ENCODE measurements at places on chromosomes 6 and 20.
A peak's percentile ranks its signal among the peaks of the same experiment; 100 is the strongest.

DNA sequence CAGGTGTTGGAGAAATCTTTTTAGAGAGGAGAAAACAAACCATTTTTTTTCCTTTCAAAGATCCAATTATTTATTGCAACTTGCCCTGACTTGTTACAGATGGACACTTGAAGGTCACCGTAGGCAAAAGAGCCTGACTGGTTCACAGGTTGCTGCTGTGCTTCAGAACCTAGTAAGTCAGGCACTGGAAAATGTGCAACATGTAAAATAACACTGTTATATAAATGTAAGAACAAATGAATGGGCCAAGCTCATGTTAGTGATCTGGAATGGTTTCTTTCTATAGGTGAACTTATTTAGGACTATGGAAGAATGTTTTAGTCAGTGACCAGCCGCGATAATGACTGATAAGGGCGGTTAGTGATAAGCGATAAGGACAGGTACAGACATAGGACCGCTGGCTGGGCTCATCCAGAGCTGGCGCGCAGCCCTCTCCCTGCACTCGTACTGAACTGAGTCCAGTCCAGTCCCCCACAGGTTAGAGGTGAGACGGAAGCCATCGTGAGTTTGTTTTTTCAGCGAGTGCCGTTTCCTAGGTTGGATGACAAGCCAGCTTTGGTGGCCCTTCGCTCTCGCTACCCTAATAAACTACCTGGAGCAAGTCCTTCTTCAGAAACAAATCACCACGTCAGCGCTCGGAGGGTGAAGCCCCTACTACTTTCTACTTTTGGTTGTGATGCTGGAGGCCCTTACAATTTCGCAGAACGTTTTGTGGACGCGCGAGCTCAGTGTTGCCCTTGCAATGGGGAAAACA lies 94.4 kb upstream of the PRDM1 start:
- peaks cover 80% of the 10 kb centered on the region for H3K27me3 ChIP-seq
- peak overlapping the region; percentile 94 for H3K4me3 ChIP-seq
- peaks cover 3% of the 10 kb centered on the region for H3K36me3 ChIP-seq

DNA sequence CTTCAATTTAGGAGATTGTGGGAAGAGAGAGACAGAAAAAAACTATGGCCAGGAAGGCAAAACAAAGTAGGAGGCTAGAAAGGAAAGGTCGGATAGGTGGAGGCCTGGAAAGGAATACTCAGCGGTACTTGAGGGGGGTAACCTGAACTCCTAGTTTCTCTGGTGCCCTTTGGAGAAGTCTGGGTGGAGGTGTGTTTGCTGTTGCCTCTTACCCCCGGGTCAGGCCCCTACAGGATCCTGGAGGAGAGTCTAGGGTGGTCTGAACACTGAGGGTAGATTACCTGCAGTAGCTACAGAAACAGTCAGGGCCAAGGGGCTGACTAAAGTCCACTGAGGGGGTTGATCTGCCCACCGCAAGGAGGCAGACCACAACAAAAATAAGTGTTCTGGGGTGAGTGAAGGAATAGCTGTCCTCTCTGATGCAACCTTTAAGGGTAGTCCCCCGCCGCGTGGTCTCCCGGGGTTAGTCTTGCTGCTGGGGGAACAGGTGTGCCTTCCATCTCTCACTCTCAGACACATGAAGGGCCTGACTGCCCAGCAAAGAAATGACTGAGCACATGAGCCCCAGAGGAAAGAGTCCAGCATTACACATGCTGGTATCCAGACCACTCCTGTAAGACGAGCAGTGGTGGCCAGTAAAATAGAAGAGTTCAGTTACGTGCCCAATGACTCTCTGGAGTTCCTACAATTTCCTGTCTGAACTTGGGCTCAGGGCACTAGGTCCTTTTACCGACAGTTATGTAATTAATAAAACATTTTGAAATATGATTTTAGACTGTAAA lies 59.5 kb downstream of the MTHFD1L start:
- H3K36me3 ChIP-seq: peaks cover 4% of the 10 kb centered on the region
- no peak overlapping the region for H3K4me3 ChIP-seq
- no peaks in the 10 kb centered on the region for H3K4me1 ChIP-seq
- DNase-seq: no peak
- no peaks in the 10 kb centered on the region for H3K27me3 ChIP-seq
- no peak overlapping the region for H3K27ac ChIP-seq

- no peak for DNase-seq
- H3K4me3 ChIP-seq: no peak overlapping the region
- H3K27ac ChIP-seq: no peak overlapping the region
These were observed 68.5 kb downstream of the FAM229B start for GRCh38 chr6:112155886-112156285.

DNA sequence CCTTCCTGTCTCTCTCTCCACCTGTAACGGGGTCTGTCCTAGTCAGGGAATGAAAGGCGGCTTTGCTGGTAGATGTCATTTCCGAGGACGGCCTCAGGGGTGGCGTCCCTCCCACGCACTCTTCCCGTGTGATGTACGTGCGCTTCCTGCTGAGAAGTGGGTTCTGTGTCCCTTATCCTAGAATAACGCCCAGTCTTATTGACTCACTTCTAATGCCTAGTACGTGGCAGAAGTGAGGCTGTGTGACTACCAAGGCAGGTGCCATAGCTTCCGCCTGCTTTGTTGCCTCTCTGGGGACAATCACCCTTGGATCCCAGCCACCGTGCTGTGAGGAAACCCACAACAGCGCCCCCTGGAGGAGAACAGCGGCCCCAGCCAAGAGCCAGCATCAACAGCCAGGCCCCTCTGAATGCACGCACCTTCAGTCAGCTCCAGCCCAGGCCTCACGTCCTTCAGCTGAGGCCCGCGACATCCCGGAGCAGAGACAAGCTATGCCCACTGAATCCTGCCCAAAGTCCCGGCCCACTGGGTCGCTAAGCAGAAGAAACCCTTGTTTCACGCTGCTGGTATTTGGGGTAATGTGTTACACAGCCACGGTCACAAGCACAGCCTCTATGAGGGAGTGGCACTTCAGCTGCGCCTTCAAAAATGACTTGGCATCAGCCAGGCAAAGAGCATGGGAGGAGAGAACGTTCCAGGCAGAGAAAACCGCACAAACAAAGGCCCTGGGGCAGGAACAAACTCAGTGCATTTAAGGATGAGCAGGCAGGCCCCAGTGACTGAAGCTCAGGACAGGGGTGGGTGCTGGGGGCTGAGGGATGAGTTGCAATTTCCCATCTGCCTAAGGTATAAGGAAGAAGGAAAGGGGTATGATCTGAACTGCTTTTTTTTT lies 224.2 kb downstream of the NFATC2 start:
- no peaks in the 10 kb centered on the region for H3K36me3 ChIP-seq
- no peaks in the 10 kb centered on the region for H3K4me1 ChIP-seq
- H3K27me3 ChIP-seq: peaks cover 11% of the 10 kb centered on the region
- no peak overlapping the region for H3K27ac ChIP-seq

DNA sequence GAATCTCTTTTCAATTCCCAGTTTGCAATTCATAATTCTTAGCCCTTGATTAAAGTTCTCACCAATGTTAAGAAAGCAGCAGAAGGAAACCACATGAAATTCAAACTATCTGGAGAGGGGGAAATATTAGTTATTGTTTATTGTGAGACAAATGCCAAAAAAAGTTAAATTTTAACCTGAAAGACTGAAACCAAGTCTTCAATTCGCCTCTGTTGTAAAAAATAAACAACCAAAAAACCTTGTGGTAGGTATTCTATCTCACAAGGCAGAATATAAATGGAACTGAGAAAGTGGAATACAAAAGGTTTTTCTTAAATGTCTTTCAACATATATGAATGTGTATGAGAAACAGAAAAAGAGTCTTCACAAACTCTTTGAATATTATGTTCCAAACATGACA lies 24.8 kb downstream of the TMX4 start:
- no peak for DNase-seq
- no peak overlapping the region for H3K27ac ChIP-seq
- no peaks in the 10 kb centered on the region for H3K27me3 ChIP-seq
- peaks cover 15% of the 10 kb centered on the region for H3K36me3 ChIP-seq
- H3K4me1 ChIP-seq: no peaks in the 10 kb centered on the region

GRCh38 chr20:47818996-47819609 lies 33.8 kb upstream of the SULF2 start:
- no peaks in the 10 kb centered on the region for H3K36me3 ChIP-seq
- DNase-seq: no peak
- H3K4me1 ChIP-seq: no peaks in the 10 kb centered on the region
- no peak overlapping the region for H3K27ac ChIP-seq

Data from activated T-cell treated with anti-CD3 and anti-CD28 coated beads, Interleukin-2, amount 50 U/mL, for 72 hours (primary cell).